ENCODE measurements at places on chromosomes 3 and 15.

DNA sequence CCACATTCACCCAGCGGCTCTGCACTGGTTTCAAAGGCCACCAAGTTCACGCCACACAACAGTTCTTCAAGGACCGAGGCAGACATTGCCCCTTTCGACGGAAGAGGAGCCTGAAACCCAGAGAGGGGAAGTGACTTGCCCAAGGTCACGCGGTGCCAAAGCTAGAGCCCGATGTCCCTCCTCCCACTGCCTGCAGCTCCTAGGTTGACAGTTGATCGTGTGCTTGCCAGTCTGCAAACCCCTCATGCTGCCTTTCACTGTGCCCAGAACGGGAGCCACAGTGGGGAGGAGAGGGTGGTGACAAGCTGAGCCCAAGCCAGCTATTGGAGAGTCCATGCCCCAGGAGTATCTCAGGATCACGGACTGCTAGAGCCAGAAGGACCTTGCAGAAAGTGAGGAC is 230.9 kb downstream of the XXYLT1 start:
- no peak for DNase-seq

DNA sequence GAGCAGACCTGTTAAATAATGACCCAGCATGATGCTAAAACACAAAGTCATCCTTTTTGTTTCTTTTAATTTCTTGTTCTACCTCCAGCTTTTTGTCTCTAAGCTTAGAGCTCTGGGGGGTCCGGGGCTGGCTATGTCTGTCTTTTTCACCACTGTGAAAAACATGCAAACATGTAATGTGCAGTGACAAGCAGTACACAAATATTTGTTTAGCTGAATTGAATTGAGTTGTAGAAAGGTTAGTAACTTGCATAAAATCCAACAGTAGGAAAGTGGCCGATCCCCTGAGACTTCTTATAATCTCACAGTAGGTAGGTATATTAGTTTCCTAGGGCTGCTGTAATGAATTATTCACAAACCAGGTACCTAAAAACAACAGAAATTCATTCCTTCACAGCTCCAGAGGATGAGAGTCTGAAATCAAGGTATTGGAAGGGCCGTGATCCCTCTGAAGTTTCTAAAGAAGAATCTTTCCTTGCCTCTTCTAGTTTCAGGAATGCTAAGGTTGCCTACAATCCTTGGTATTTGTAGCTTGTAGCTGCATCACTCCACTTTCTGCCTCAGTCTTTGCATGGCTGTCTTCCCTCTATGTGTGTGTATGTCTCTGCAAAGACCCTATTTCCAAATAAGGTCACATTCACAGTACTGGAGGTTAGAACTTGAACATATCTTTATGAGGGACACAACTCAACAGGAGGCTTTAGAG is 32.7 kb downstream of the ARL14 start:
- DNase-seq = no peak

GRCh38 chr15:33547876-33548275 is 237.1 kb downstream of the RYR3 start:
- no peak for DNase-seq

DNA sequence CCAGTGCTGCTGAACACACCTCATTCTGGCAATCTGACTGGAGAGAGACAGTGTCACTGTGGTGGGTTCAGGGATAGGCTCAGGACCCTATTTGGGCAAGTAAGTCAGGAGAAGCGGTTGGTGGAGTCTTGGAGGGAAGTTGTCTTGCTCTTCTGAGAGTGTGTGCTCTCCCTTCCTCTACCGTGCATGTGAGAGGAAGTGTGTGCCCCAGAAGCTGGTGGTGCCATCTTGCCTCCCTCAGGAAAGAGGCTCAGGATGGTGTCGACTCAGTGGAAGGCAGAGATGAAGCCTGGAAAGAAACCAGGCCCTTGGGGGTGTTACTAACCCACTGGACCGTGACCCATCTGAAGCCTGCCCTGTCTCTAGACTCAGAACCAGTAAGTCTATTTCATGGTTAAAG is 6.8 kb upstream of the RARRES1 start:
- no peak for DNase-seq

- no peak for DNase-seq
Measured at GRCh38 chr3:66023738-66024385, 14.9 kb downstream of the MAGI1 start.

GRCh38 chr3:13095408-13095937 is 22.2 kb upstream of the IQSEC1 start:
- DNase-seq = no peak

GRCh38 chr3:97862582-97862981 is 40.8 kb downstream of the CRYBG3 start:
- DNase-seq = no peak

- no peak for DNase-seq
Measured at GRCh38 chr15:32721596-32721995, 3.8 kb downstream of the GREM1 start.

GRCh38 chr15:101536166-101536874 is 46.8 kb upstream of the PCSK6 start:
- no peak for DNase-seq

GRCh38 chr3:126571078-126571477 is 12.3 kb upstream of the C3orf22 start:
- no peak for DNase-seq

DNA sequence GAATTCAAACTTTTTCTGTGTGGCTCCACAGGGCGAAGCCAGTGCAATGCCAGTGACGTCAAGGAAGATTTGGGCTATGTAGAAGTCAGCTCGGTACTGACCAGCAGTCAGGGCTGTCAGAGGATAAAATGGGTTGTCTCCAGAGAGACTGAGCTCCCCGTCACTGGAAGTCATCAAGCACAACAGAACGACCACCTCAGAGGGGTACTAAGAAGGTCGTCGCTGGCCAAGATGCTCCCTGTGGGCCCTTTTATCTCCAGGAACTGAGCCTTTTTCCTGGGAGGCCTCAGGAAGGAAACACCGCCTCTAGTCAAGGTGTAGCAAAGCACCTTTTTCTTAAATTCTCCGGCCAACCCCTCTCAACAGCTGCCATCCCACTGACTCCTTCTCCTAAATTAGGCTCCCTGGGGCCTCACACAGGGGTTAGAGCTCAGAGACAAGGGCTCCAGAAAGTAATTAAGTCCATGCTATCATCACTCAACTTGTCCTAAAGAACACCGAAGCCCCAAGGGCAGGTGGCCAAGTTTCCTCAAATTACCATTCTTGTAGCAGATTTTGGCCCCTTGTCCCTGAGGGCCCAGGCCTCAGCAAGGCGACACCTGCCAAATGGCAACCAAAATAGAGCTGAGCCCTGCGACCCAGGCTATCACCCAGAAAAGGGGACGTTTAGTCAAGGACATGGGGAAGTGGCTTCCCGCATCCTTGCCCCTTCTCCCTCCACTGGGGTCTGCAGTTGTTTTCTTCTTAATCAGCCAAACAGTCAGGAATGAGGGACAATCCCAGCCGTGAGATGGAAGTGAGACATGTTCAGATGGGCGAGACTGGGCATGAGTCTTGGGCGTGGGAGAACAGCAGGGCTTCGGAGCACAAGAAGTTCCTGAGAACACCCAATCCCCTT is 48.0 kb downstream of the SSUH2 start:
- DNase-seq = no peak
